T-cell (primary cell): ENCODE measurements at places on chromosomes 2 and 18. TPM values are rescaled to one million over a fixed set of nuclear protein-coding genes. Genes with fewer than 3 reads are reported as not detected.

Gene SCN3A
- 0.30 TPM for total RNA-seq

Gene L3MBTL4
- total RNA-seq: 1.6 TPM

Gene SKOR2
- not detected for total RNA-seq

Gene CD302
- 1.2 TPM for total RNA-seq

Gene TPO
- 0.18 TPM for total RNA-seq

Gene KCNK3
- total RNA-seq: 0.35 TPM

Gene DSEL
- total RNA-seq: 1.9 TPM
